ENCODE measurements at places on chromosomes 5 and 9.

- H3K27ac ChIP-seq = no peak overlapping the region
- no peaks in the 10 kb centered on the region for H3K27me3 ChIP-seq
- no peaks in the 10 kb centered on the region for H3K36me3 ChIP-seq
- no peak for DNase-seq
Measured at GRCh38 chr9:124390794-124391658, 24.2 kb downstream of the PSMB7 start.

GRCh38 chr9:99051851-99052250 is 53.1 kb upstream of the TGFBR1 start:
- no peaks in the 10 kb centered on the region for H3K4me1 ChIP-seq
- H3K4me3 ChIP-seq = no peak overlapping the region
- H3K36me3 ChIP-seq = no peaks in the 10 kb centered on the region
- H3K27ac ChIP-seq = no peak overlapping the region
- no peak for DNase-seq

GRCh38 chr5:161507591-161507990 is 38.9 kb downstream of the GABRB2 start:
- no peak overlapping the region for H3K27ac ChIP-seq
- no peaks in the 10 kb centered on the region for H3K4me1 ChIP-seq
- H3K36me3 ChIP-seq = no peaks in the 10 kb centered on the region
- no peaks in the 10 kb centered on the region for H3K27me3 ChIP-seq

GRCh38 chr9:100427366-100428263 is 672 bp downstream of the MSANTD3 start:
- no peaks in the 10 kb centered on the region for H3K4me1 ChIP-seq
- no peaks in the 10 kb centered on the region for H3K36me3 ChIP-seq
- peak overlapping the region; percentile 89 for H3K27ac ChIP-seq
- DNase-seq = peak; percentile 22

DNA sequence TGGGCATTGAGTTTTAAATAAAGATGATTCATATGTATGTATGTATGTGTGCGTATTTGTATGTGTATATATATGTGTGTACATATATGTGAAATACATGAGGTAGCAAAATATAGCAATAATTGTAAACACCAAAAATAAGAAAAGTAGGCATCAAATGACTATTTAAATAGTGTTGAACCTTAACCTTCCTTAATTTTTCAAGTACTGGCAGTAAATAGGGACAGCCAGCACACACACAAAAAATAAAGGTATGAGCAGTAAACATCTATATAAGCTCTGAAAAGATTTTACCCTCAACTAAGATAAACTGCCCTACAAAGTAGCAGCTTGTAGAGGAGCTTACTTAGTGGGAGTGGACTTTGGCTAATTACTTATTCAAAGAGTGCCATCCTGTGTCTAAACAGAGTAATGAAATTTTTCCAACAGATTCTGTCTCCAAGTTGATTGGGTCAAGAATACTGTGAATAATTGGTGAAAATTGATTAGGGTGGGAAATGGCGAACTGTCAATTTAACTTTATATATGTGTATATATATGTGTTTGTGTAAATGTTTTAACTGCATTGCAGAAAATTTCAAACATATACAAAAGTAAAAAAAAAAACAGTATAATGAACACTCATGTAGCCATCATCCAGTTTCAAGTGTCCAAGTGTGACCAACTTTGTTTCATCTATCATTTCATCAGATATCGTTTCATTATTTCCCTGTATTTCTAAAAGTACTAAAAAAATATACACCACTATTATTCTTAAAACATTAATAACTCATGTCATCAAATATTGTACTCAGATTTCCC is 2.0 kb upstream of the ADAMTS6 start:
- H3K4me3 ChIP-seq = peak overlapping the region; percentile 44
- H3K4me1 ChIP-seq = no peaks in the 10 kb centered on the region
- DNase-seq = no peak
- no peaks in the 10 kb centered on the region for H3K27me3 ChIP-seq
